ENCODE measurements at places on chromosomes 5 and 9.

- no peak for DNase-seq
Measured at GRCh38 chr5:6749026-6749716, 35.9 kb downstream of the TENT4A start.

DNA sequence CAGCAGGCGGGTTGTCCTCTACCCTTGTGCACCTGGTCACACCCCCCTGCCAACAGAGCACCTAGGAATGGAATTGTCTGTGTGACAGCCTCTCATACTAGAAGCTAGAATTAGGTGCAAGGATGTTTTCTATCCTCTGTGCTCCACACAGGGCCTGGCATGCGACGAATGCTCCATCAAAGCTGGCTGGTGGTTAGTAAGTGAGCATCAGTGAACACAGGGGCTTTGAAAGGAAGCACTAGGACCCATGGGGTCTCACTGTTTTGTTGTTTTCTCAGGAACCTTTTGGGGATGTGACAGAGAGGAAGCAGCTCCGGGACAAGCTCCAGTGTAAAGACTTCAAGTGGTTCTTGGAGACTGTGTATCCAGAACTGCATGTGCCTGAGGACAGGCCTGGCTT, 32.3 kb downstream of the GALNT12 start:
- no peak for DNase-seq

DNA sequence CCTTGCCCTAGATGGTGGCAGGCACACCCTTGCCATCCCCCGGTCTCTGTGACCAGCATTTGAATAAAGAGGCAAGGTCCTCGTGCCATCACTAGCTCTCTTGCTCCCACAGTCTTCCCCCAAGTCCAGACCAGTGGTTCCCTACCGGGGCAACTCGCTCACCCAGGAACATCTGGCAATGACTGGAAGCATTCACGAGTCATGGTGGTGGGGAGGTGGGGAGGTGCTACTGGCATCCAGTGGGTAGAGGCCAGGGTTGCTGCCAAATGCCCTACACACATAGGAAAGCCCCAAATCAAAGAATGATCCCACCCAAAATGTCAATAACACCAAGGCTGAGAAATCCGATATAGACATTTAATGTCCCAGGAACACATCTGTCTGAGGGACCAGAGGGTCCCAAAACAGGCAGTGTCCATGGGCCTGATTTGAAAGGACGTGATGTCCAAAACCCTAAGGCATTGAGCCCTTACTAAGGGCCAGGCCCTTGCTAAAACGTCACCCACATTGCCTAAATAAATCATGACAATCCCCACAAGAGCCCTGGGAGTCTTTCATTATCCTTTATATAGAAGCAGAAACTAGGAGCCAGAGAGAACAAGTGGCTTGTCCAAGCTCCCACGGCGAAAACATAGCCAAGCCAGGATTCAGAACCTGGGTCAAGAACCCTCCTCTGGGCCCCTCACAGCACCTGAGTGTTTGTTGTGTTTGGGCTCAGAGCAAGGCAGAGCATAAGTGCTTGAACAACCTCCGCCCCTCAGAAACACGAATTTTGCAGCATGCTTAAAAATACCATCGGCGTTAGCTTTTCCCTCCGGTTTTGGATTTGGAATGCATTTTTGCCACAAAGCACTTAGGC, 119.3 kb upstream of the WWC1 start:
- DNase-seq = no peak

- DNase-seq = no peak
Measured at GRCh38 chr5:17405976-17406375, 92.1 kb upstream of the TAF11L2 start.

GRCh38 chr9:38443597-38443996, 19.3 kb upstream of the IGFBPL1 start:
- DNase-seq = no peak

- no peak for DNase-seq
Measured at GRCh38 chr5:172692981-172693380, 51.9 kb downstream of the NEURL1B start.

DNA sequence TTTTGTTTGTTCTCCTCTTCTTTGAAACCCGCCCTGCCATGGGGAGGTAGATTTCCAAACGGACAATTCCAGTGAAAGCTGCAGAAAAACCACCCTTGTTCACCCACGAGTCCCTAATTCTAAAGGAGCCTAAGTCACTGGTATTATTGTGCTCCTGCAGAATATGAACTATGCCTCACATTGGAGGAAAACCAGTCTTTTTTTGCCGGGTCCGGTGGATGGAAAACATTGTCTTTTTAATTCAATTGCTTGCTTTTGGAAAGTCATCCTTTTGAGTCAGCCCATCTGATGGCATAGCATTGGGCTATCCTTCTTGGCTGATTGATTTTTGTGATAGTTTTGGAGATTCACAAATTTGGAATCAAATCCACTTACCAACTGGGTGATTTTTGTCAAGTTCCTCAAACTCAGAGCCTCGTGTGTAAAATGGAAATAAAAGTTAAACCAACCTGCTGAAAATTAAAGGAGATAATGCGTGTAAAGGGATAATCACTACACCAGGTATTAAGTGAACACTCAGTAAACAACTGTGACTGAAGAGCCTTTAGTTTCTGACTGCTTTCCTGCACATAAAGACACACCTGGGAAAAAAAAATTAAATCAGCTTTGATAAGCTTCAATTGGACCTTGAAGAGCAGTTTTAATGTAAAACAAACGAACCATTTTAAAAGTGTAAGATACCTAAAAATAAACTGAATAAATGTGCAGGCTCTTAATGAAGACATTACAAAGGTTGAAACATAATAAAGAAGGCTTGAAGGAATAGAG, 780 bp upstream of the CCNJL start:
- DNase-seq = no peak

DNA sequence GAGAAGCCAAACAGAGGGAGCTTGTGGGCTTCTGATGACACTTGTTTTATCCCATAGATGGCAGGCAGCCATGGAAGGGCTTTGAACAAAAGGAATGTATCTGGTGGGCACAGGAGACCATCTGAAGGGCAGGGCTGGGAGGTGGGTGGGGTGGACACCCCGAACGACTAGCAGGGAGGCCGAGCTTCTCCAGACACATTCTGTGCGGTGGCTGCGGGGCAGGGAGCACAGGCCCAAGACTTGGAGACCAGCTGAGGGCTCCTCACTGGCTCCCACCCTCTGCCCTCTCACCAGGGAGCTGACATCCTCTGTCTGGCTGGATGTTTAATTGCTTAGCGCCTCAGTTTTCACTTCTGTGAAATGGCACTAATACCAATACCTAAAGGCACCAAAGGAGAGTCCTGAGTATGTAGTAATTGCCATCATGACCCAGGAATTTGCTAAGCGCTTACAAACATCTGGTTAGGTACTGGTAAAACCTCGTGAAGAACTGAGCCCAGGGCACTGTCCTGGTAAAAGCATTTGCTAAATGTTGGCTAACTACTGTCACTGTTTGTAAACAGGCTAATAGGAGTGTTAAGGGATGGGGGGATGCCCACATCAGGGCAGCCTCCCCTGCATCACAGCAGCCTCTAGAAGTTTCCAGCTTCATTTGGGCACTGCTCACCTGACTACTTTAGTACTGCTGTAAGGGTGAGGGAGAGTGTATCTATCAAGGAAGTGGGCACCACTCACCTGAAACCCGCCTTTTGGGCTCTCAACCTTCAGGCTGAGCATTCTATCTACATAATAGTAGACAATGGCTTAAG, 2.1 kb upstream of the PHF2 start:
- no peak for DNase-seq

Data from esophagus squamous epithelium (tissue), 5 donors.